HepG2 (cell line): ENCODE measurements at places on chromosomes 5 and 9. TPM values are rescaled to one million over a fixed set of nuclear protein-coding genes. Genes with fewer than 3 reads are reported as not detected.

- no peak for DNase-seq
Measured at GRCh38 chr5:50300878-50301277, 140.2 kb downstream of the EMB start.

- no peak for DNase-seq
Measured at GRCh38 chr5:50445296-50445949, 4.3 kb upstream of the EMB start.

The PIP5KL1 gene
- 0.20 TPM in 1 of 2 replicates, not detected in the other for total RNA-seq

The GKAP1 gene
- total RNA-seq = 5.8 and 6.1 TPM in 2 replicates

DNA sequence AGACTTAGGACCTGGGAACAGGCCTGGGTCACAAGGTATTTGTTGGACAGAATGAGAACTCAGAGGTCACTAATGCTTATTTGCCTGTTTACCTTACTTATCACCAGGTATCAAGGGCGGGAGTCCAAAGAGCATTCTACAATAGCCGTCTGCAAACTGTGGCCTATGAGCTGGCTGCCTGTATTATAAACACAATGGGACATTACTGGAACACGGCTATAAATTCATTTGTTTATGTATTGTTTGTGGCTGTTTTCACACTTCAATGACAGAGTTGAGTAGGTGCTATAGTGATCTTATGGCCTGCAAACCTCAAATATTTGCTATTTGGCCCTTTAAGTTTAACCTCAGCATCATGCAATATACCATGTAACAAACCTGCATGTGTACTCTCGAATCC, 76.6 kb upstream of the ASTN2 start:
- DNase-seq = peak; percentile 88

GRCh38 chr5:128579639-128580038, 41.6 kb upstream of the FBN2 start:
- DNase-seq = no peak

The CHSY3 gene
- 1.5 and 4.1 TPM in 2 replicates for total RNA-seq

The OMD gene
- not detected in 2 replicates for total RNA-seq

- DNase-seq = no peak
Measured at GRCh38 chr5:176985516-176985915, 21.1 kb downstream of the UIMC1 start.

DNA sequence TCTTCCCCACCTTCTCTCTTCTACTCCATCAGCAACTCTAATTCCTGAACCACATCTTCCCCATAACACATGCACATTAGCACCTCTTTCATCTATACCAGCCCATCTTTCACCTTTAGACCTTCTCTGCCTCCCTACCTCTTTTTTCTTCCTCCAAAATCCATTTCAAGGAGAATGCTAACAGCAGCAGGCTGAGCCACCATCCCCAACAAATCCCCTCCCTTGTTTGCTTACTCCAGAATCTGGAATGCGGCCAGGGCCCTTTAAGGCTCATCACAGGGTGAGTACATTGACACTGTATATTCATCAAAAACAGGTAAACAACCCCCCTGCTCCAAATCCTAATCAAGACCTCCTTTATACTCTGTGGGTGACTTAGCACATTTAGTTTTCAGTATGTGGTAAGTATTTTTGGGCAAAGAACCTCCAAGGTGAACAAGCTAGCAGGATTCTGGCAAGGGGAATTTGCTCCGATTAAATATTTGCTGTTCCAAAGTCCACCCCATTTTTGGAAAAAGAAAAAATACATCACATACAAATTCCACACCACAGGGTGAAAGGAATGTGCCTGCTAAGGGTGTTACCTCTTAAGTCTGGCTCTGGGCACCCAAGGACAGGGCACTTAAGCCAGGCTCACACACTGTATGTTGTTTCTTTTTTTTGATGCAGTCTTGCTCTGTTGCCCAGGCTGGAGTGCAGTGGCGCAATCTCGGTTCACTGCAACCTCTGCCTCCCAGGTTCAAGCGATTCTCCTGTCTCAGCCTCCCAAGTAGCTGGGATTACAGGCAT, 71.4 kb downstream of the SERINC5 start:
- peak; percentile 99 for DNase-seq

DNA sequence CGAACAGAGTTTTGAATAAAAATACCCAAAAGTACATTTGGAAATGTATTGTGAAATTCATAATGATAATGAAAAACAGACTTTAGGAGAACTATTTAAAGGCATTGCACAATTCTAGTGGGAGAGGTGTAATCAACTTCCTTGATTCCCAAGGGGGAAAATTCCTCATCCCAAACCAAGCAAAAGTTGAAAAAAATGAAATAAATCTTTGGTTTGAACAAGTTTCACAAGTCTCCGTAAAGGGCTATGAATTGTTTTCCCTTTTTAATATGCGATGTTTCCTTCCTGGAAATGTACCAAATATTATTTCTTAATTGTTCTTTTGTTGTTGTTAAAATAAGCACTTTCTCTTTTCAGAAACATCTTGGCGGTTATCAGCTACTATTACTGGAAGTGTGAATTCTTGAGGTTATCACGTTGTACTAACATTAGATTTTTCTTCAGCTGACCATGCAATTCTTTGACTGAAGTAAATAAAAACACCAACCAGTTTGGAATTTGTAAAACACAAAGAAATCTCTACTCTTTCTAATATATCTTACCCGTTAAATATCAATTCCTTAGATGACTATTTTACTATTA, 59.3 kb downstream of the SVEP1 start:
- no peak for DNase-seq

The PRRT1B gene
- total RNA-seq = not detected in 2 replicates

The CDC25C gene
- 27.6 and 44.1 TPM in 2 replicates for total RNA-seq

The TAF1L gene
- total RNA-seq = not detected in 2 replicates

DNA sequence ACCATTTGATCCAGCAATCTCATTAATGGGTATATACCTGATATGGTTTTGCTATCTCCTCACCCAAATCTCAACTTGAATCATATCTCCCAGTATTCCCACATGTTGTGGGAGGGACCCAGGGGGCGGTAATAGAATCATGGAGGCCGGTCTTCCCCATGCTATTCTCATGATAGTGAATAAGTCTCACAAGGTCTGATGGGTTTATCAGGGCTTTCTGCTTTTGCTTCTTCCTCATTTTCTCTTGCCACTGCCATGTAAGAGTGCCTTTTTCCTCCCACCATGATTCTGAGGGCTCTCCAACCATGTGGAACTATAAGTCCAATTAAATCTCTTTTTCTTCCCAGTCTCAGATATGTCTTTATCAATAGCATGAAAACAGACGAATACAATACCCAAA, 74.5 kb upstream of the APC start:
- no peak for DNase-seq

- no peak for DNase-seq
Measured at GRCh38 chr9:470552-471194, 256.0 kb downstream of the DOCK8 start.

- DNase-seq = peak; percentile 30
Measured at GRCh38 chr5:83474161-83474796, 2.7 kb downstream of the VCAN start.

DNA sequence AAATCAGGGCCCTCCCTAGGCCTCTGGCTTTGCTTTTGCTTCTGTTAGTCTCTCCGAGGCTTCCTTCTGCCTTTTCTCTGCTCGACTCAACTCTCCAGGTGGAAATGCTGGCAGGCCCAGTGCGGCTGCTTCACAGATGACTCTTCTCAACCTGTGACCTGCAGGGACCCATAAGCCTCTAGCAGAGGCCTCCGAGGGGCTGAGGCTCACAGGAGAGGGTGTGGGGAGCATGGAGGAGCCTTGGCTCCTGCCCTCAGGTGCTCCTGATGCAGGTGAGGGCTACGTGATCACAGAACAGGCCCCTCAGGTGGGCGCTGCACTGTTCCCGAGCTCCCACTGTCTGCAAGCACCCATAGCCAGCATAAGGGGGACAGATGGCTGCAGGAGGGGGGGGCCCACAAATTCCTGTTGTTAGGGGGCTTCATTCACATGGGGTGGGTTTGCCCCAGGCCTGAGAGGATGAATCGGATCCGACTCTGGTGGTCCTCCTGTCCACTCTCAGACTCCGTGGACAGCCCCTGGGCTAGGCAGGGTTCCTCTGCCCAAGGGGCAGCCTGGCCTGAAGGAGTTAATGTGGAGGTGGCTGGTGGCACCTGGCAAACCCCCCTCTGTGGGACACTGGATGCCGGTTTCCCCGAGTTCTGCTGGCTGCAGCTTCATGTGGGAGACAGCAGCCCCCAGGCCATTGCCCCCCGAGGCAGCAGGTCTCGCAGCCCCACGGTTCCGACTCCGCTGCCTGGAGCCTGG, 10.9 kb upstream of the FCN2 start:
- DNase-seq = no peak

DNA sequence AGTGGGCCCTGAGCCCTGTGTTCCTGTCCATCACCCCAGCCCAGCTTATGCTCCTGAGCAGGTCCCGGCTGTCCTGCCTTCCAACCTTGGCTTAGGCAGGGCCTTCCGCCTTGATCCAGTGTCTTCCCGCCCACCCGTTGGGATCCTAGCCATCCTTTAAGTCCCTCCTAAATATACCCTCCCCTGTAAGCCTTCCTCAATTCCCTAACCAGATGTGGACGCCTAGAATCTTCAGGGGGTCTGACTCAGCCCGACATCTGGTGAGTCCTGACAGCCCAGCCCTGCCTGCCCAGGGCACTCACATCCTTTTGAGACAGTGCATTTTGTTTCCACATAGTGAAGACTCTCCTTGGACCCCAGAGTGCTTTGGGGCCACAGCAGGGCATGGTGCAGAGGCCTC, 23.7 kb downstream of the SLC6A7 start:
- no peak for DNase-seq

DNA sequence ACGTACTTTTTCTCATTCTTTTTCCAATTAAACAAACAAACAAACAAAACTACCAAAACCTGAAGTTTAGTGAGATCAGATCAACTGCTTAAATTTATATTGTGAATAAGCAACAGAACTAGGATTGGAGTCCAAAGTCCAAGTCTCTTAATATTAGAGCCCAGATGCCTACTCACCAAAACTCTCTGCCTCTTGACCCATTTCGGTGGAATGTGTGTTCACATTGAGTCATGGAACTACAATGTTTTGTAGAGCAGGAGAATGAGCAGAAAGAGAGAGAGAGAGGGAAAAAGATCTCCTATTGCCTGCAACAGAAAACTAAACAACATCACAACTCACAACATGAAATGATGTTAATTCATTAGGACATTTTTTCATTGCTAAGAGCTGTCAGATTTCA, 751.1 kb downstream of the TLR4 start:
- DNase-seq = no peak

GRCh38 chr5:64615895-64616294, 74.4 kb upstream of the SHISAL2B start:
- no peak for DNase-seq

The BAAT gene
- 0.71 and 1.0 TPM in 2 replicates for total RNA-seq

The NEUROG1 gene
- total RNA-seq = not detected in 2 replicates

The IL33 gene
- not detected in 2 replicates for total RNA-seq

The AFAP1L1 gene
- total RNA-seq = 0.38 and 0.66 TPM in 2 replicates

DNA sequence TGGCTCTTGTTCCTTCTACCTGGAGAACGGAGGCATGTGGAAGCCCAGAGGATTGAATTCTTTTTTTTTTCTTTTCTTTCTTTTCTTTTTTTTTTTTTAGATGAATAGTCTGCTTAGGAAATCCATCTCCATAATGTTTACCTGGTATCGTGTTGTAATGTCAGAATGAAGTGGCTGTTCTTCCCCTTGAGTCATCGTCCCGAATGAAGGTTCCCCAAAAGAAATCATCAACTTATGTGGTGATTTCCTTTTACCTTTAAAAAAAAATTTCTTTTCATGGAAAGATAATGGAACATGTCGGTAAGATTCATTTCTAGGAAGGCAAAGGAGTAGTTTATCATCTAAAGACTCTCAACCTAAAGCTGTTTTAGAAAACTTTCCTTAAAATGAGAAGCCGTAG, 59.7 kb downstream of the DOCK8 start:
- no peak for DNase-seq

DNA sequence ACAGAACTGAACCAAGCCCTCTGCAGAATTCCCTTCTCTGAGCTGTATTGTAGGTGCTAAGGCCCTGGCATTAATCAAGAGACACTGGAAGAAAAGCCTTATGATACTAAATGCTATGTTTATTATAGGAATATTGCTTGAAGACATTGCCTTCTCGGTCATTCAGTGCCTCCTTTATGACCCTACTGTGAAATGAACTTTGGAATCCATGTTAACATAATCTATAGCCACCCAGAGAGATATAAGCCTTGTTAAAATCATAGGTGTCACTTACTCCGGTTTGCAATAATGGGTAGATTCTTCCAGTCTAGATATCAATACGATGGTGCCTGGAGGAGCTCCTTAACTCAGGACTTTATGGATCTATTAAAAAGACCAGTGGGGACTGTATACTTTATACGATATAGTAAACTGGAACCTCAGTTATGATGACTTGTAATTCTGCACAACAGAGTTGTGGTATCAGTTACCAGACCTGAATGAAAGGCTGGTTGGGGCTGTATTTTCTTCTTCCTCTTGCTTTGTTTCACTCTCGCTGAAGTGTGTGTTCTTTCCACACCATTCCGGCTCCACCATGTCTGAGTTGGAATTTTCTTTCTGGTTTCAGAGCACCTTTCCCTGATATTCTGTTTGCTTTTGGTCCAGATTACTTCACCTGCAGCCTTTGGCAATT, 154.5 kb downstream of the DROSHA start:
- no peak for DNase-seq

DNA sequence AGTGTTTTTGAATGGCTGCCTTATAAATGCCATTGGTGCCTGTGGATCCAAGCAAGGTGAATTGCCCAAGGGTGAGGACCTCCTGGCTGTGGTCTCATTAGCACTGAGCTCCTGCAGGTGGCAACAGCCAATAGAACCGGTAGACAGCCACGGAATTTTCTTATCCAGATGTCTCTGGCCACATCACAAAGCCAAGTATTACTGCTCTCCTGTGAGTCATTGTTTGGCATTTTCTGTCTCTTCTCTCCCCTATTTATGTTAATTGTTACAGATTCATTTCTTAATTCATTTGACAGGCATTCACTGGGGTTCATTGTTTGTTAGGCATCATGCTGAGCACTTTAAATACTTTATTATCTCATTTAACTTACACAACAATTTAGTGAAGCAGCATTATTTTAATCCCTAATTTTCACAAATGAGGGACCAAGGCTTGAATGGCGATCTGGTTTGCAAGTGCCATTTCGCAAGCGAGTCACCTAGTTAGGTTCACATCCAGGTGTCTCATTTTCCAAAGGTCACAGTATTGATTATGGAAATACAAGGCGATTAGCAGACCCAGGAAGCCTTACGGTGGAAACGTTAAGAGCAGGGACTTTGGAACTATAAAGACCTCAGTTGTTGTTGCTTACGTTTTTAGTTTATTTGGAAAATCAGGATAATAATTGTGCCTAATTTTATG, 58.2 kb upstream of the DPYSL3 start:
- DNase-seq = no peak

DNA sequence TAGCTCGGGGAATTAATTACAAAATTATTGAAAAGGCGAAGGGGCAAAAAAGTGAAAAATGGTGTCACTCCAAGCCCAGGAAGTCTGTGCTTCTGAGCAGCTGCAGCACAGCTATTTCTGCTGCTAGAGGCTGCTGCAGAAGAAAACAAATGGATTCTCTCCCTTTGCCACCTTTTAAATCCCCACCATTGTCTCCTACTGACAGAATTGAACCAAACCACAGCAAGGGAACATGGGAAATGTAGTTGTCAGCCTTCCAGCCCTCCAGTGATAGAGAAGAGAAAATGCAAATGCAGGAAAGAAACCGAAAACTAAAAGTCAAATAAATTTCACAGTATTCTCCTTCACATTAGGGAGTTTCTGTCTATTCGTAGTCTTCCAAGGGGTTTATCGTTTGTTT, 33.4 kb upstream of the CDC42SE2 start:
- peak; percentile 14 for DNase-seq

- DNase-seq = no peak
Measured at GRCh38 chr9:137763271-137763955, 114.2 kb upstream of the CACNA1B start.

The RAB3C gene
- total RNA-seq = not detected in 2 replicates

GRCh38 chr5:54765165-54766028, 220.0 kb downstream of the ESM1 start:
- DNase-seq = no peak

GRCh38 chr5:116453988-116454411, 120.6 kb downstream of the SEMA6A start:
- peak; percentile 61 for DNase-seq

The NDUFS6 gene
- total RNA-seq = 50.4 and 63.7 TPM in 2 replicates
